ENCODE measurements at places on chromosomes 11 and 22.

- no peak for DNase-seq
Observed at GRCh38 chr11:69049490-69049867, 747 bp downstream of the TPCN2 start.

DNA sequence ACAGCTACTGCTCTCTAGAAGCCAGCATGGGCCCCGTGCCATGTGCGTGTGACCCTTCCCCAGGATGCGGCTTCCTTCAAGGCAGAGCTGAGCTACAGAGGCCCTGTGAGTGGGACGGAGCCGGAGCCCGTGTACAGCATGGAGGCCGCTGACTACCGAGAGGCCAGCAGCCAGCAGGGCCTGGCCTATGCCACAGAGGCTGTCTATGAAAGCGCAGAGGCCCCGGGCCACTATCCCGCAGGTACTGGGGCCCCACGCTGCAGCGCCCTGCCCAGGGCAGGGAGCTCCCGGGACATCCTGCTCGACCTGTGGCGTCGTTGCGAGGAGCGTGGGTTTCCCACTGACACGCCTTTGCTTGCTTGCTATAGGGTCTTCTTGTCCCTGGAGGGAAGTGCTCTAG is 34.7 kb downstream of the CTTN start:
- DNase-seq: no peak

DNA sequence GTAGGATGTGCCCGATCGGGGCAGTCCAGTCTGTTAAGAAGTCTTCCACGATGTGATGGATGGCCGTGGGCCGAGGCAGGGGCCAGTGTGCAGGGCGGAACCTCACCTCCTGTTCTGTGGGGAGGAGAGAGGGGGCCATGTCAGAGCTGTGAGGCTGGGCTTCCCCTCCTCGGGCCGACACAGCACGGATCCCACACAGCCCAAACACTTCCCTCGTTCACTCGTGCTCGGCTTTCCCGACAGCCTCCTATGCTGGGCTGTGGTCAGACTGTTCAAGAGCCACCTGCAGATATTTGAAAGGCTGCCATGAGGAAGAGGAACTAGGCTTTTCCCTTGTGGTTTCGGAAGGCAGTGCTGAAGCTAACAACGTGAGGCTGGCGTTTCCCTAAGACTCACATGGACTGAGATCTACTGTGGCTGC is 12.3 kb upstream of the TXN2 start:
- DNase-seq: no peak

- DNase-seq: no peak
Observed at GRCh38 chr22:46607483-46608114, 12.6 kb upstream of the GRAMD4 start.

- DNase-seq: peak; percentile 65
Observed at GRCh38 chr11:123103326-123103980, 41.5 kb upstream of the HSPA8 start.

DNA sequence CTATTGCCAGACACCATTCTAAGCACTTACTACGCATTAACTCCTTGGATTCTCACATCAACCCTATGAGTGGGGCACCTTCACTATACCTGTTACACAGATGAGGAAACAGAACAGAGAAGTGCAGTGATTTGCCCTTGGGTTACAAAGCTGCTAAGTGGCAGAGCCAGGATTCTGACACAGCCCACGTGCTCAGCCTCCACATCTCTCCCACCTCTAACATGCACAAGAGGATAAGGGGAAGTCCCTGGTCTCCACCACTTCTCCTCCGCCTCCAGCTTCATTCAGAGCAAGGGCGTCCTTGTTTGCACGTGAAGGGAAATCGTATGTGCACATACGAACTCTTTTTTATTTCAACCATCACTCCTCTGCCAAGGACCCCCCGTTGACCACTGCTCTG is 53.7 kb downstream of the CDON start:
- no peak for DNase-seq

GRCh38 chr11:40376331-40376730 is 1083.1 kb downstream of the LRRC4C start:
- DNase-seq: no peak
